H54 (cell line): ENCODE measurements at places on chromosomes 6 and 20.
A peak's percentile ranks its signal among the peaks of the same experiment; 100 is the strongest.

- no peak for DNase-seq
Measured at GRCh38 chr6:48986845-48987244, 476.2 kb downstream of the MMUT start.

DNA sequence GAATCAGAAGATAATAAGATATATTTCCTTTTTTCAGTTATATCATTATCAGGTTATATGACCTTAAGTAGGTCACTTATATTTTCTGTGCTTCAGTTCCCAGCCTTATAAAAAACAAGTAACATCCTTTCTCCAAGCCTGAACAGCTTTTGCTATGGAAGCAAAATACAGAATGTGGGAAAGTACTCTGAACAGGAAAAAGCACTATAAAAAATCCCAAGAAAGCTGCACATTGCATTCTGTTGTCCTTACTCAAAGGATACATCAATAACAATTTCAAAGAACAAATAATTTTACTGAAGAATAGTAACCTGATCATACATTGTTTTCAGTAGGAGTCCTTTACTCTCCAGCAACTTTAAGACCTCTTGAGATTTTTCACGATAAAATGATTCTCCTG is 56.4 kb downstream of the SLC35A1 start:
- no peak for DNase-seq

GRCh38 chr6:98944598-98945081 is 3.1 kb downstream of the FBXL4 start:
- no peak for DNase-seq

DNA sequence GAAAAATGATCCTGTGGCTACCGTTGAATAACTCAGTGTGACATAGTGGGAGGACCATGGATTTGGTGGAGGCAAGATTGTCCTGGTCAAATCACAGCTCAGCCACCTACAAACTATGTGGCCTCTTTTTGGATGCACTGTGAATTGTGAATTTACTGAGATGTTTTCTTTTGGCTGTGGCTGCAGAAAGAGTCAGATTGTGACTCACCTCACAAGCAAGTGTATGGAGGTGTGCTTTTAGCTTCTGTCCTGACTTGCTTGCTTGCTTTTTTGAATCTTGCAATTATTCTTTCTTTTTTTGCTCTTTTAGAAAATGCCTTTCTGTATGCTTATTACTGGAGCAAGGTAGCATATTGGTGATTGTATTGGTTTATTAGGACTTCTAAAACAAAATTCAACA is 122.9 kb upstream of the FOXO3 start:
- no peak for DNase-seq

- DNase-seq, result no peak
Measured at GRCh38 chr6:3913958-3914337, 64.8 kb downstream of the FAM50B start.

DNA sequence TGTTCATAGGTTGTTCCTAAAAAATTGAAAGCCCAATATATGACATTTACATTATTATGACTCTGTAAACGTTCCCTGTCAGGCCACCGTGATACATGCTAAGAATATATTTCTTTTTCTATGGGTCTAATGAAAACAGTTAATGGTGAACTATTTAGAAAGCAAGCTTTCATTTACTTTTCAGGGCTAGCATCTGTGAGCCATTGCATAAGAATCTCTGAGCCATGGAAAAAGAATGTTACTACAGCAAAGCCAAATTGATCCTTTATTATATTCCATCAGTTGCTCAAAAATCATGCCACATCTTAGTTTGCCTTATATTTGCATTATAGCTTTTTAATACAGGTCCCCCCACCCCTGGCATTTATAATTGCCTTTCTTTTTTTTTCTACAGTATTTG is 275.5 kb downstream of the ZFAND3 start:
- DNase-seq, result peak; percentile 6

GRCh38 chr6:23013776-23014175 is 444.4 kb downstream of the HDGFL1 start:
- no peak for DNase-seq

DNA sequence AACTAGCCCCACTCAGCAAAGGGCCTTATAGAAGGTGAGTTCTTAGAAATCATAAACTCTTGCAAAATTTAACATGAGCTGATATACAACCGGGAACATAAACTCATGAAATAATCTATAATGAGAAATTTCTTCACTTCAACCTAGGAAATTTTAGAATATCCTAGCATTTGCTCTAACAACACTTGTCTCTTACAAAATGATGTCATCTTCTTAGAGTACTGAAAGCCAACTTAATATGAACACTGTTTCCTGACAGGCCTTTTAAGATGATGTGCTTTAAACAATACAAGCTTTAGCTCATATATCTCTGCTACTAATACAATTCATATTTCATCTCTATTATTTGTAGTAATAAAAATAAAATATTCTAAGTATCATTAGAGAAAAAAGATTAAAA is 932 bp downstream of the PACRG start:
- no peak for DNase-seq

GRCh38 chr6:5294392-5295211 is 33.3 kb downstream of the FARS2 start:
- DNase-seq, result no peak
